ENCODE measurements at places on chromosomes 6 and 20.

DNA sequence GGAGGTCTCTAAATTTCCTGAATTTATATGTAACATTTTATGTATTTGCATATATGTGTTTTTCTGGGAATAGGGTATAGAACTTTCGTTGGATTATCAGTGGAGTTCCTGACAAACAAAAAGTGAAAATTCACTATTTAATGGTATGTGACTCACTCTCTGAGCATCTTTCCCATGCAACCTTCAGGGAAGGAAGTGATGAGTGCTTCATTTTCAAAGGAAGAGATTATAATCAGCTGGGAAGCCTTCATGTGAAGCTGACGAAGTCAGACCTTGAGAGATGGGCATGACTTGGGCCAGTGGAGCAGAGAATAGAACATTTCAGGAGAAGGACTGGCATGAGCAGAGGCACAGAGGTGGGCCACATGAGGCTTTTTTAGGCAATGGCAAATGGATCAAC is 72.7 kb downstream of the FAXC start:
- no peak for DNase-seq

DNA sequence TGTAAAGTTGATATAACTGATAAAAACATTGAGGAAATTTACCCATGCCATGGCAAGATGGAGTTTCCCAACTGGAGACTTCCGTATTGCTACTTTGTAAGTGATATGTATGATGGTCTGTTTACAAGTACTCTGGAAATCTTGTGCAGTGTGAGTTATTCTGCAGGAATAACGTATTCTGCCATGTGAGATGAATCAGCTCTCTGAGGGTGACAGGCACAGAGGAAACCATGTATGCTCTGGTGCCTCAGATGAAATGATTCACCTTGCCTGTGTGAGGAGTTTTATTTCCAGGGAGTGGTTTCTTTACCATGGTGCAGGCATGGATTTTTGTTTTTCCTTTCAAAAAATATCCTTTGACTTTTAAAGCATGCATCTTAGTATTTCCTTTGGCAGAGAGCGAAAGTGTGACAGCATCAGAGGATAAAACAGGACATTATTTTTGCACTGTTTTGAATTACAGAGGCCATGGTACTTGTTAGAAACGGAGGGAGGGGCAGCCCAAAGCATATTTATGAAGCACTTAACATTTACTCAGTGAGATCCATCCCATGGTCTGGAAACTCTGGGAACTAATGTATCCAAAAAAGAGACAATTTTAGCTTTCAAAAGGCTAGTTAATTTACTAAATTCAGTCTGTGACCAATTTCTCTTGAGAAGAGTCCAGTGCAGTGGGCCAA is 36.0 kb upstream of the MTRF1L start:
- no peak for DNase-seq

- no peak for DNase-seq
These were observed 441.4 kb upstream of the PLCB4 start for GRCh38 chr20:8627340-8628004.

GRCh38 chr20:57369596-57369995 is 18.5 kb downstream of the RAE1 start:
- no peak for DNase-seq

- DNase-seq = no peak
These were observed 94.3 kb upstream of the OLIG3 start for GRCh38 chr6:137588472-137588871.

- no peak for DNase-seq
These were observed 56.8 kb downstream of the MYH7B start for GRCh38 chr20:35012227-35013069.

GRCh38 chr6:99334526-99335127 is 14.8 kb downstream of the FAXC start:
- DNase-seq = peak; percentile 63

DNA sequence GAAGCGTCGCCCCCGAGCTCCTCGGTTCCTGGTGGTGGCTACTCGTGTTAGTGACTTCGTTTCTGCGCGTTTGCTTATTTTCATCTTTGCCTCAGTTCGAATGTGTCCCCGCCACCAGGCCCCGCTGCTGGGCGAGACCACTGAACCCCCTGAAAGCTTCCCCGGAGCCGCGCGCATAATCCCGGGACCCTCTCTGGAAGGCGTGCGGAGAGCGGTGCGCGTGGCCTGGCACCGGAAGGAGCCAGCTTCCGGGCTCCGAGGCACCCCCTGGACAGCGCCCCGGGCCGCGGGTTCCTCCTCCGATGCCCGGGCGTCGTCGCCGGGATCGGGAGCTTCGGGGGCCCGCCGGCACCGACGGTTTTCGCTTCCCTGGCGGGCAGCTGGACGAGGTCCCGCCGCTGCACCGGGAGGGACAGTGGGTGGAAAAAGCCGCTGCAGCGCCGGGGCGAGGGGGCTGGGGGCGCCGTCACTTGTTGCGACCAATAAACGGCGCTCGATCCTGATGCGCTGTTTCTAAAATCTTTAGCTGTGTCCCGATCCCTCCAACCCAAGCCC is 643 bp upstream of the SLC35D3 start:
- DNase-seq = peak; percentile 6

DNA sequence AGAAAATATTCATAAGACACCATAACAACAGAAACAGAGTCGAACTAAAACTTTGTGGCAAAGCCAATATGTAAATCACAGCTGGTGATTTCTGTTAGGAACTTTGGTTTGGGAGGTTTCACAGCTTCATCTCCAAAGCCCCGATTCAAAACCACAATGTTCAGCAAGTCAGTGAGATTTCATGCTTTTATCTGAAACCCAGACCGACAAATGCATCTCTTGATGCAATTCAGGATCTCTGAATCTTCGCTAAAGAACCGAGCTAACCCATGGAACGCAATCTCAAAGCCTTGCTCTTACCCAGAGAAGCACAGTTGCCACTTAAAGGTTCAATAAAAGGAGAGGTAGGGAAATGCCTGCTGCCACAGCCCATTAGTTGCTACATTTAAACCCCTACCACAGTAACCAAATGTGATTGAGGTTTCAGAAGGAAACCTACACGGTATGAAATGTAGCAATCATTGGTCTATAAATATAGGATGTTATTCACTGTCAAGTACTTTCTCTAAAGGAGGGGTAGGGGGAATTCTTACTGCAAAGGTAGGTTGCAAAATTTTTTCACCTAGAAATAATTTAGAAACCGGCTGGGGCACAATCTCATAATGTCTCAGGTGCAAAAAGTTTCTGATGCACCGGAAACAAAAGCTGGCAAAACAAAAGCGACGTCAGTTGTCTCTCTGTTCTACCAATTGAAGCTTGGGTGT is 381.0 kb upstream of the ARID1B start:
- no peak for DNase-seq

DNA sequence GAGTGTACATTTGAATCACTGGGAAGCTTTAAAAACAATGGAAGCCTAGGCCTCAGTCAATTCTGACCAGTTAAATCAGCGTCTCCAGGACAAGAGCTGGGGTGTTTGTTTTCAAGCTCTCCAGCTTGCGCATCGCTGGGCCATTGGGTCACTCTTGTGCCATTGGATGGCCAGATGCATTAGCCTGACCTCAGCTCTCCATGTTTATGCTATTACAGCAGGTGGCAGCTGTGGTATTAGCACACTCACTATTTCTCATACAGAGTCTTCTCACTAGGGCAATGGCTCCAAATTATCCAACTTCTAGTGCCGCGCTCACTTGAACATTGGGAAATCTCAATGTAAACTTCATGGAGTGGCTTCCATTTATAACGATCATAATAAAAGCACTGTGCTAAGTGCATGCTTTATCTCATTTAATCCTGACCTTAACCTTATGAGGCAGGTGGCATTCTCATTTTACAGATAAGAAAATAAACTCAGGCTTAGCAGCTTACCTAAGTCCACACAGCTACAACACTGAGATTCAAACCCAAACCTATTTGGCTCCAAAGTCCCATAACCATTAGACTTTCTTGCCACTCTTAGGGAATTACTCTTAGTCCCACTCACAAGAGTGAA is 108.8 kb downstream of the PPP1R14C start:
- DNase-seq = no peak

DNA sequence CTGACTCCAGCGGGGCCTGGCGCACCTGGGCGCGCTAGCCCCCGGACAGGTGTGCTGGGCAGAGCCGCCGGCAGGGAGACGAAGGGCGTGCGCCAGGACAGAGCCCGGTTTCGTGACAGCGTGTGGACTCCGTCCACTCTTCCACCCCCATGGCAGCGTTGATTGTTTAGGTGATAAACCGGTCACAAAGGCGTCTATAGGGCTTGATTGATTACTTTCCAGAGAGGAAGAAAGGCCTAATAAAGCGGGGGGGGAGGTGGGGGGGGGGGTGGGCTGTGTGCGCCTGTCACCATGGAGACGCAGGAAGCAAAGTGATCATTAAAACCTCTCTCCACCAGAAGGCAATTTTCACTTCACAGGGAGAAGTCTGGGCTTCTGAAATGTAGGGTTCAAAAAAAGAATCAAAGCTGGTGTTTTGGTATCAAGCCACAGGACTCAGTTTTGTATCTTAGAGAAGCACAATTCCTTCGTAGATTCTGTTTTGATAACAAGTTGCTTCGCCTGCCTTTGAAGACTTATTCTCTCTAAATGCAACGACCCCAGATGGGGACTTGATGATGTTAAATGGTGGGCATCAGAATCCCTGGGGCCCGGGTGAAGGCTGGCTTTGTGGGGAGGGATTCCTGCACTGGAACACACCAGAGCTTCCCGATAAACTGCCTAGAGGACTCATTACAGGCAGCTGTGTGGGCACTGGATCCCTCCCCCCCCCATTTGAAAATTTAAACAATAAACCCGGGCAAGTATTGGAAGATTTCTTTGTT is 1.4 kb downstream of the PHACTR3 start:
- DNase-seq = no peak

GRCh38 chr20:13659288-13659687 is 20.6 kb upstream of the TASP1 start:
- peak; percentile 42 for DNase-seq

GRCh38 chr6:45625191-45625664 is 247.5 kb upstream of the SUPT3H start:
- DNase-seq = no peak

GRCh38 chr6:119586250-119586882 is 236.8 kb upstream of the MAN1A1 start:
- peak; percentile 49 for DNase-seq

DNA sequence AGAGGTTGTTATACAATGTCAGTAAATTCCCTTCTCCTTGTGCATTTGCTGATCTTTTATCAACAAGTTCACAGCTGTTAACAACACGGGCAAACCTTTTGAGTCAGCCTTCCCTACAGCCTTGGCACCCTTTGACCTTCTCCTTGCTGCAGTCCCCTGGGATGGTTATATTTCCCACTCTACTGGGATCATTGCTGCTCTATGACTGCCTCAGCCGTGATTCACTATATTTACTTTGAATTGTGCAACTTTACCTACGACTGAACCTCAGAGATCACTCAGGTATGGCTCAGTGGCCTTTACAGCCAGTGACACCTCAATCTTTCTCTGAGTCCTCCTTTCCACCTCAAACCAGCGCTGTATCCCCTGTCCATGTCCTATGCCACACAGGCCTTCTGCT is 1293.3 kb downstream of the EPHA7 start:
- no peak for DNase-seq

DNA sequence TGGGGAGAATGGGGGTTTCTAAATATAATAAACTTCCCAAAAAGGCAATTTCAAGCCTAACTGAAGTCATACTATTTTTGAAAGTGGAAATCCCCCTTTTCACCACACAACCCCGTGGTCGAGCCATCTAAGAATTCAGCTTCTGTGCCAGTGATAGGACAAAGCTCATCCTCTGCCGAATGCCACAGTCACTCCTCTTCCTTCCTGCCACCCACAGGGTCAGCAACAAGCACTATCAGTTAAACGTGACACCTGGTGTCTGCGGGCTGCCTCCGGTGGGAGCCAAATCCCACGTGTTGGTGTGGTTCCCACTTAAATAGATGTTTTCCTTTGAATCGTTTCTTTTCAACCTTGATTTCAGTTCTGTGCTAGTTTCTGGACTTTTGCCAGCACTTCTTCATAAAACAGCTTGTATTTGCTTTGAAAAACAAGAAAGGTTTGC is 60.7 kb downstream of the TNFAIP3 start:
- DNase-seq = peak; percentile 77

GRCh38 chr6:125987026-125987617 is 782 bp downstream of the TRMT11 start:
- DNase-seq = peak; percentile 10

- no peak for DNase-seq
These were observed 80.1 kb downstream of the UTRN start for GRCh38 chr6:144365271-144365670.

- peak; percentile 70 for DNase-seq
These were observed 77.2 kb downstream of the KIF13A start for GRCh38 chr6:17910189-17910588.

DNA sequence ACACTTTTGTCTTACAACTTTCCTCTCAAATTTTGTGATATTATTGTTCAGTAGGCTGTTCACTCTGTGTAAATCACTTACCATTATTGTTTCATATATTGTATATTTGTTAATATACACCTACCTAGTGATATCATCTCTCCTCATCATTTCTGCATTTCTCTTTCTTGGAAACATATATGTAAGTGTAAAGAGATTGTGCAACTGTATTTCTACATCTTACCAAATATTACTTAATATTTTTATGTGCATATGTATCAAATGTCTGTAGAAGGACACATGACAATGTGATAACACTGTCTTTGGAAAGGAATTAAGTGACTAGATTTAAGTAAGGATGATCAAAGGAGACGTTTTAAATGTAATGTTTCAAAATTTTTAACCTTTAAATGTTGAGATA is 30.2 kb downstream of the ZNF322 start:
- no peak for DNase-seq

DNA sequence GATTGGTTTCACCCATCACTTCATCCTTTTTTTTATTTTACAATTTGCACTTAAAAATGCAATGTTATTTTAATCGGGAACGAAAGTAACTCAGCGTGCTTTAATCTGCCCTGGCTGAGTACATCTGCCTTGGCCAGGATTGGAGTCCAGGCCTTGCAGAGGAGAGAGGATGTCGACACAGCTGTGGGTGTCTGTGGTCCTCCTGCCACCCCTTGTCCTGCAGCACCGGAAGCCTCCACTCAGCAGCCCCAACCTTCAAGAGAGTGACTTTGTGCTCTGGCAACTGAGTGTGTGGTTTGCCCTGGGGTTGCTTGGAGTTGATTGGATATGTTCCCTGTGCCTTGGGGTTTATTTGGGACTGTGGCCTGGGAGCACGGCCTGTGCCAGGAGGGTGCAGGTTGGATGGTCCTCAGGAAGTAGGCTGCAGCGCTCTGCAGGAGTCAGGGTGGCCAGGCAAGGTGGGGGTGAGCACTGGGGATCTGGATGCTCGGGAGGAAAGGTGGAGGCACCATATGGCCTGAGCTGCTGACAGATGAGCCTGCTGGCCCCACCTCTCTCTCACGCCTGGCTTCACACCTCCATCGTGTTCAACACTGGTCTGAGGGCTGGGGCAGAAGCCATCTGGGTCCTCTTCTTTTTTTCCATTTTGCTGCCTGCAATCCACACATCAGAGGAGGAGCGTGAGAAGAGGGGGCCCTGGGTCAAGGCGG is 4.3 kb downstream of the MYT1 start:
- no peak for DNase-seq

GRCh38 chr6:144781836-144782235 is 496.7 kb downstream of the UTRN start:
- no peak for DNase-seq
